CD4-positive, alpha-beta T cell (primary cell): ENCODE measurements at places on chromosomes 16 and 17. TPM values are rescaled to one million over a fixed set of nuclear protein-coding genes. Genes with fewer than 3 reads are reported as not detected.

GTF3C1 gene
- 43.6 TPM for total RNA-seq

CFAP52 gene
- total RNA-seq, result not detected

STH gene
- total RNA-seq, result not detected

DNA sequence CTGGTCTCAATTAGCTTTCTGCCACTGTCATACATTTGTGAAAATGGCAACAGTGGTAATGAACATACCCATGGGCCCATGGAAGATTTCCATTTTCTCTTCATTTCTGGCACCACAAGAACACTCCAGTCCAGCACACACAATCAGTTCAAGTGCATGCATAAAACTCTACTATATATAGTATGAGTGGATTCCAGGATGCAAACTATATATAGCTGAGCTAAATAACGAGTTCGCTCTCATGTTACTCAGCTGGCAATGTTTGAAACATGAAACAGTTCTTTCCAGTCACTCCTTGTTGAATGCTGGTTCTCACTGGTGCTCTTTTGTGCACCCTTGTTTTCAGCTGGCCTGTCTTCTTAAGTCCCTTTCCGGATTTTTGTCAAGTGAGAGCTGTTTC, 75.2 kb upstream of the DHX40 start:
- no peaks in the 10 kb centered on the region for H3K27me3 ChIP-seq
- H3K4me3 ChIP-seq, result no peak overlapping the region
- H3K27ac ChIP-seq, result no peak overlapping the region
- no peaks in the 10 kb centered on the region for H3K4me1 ChIP-seq

DNA sequence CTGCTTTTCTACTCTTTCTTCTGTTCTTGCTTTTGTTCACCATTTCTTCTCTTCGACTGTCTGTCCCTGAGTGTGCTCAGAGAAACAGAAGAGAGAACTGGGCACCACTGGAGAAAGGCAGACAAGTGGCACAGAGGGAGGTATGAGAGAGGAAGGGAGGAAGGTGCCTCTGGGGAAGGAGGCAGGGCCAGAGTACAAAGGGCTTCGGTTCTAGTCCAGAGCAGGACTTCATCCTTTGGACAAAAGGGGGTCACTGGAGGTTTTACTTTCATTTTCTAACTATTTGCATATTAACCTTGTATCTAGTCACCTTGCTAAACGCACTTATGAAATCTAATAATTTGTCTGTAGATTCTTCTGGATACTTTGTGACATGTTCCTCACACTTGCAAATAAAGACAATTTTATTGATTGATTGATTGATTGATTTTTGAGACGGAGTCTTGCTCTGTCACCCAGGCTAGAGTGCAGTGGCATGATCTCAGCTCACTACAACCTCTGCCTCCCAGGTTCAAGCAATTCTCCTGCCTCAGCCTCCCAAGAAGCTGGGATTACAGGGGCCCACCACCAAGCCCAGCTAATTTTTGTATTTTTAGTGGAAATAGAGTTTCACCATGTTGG, 13.5 kb downstream of the ITGB4 start:
- H3K4me3 ChIP-seq, result no peak overlapping the region
- DNase-seq, result no peak
- H3K4me1 ChIP-seq, result peaks cover 3% of the 10 kb centered on the region
- H3K27ac ChIP-seq, result no peak overlapping the region

GRCh38 chr17:77111934-77112296, 28.9 kb upstream of the SEC14L1 start:
- no peak overlapping the region for H3K27ac ChIP-seq
- DNase-seq, result no peak
- H3K4me1 ChIP-seq, result peaks cover 20% of the 10 kb centered on the region
- no peaks in the 10 kb centered on the region for H3K36me3 ChIP-seq
- H3K4me3 ChIP-seq, result no peak overlapping the region

- H3K36me3 ChIP-seq, result no peaks in the 10 kb centered on the region
- H3K4me1 ChIP-seq, result no peaks in the 10 kb centered on the region
- DNase-seq, result no peak
- H3K27me3 ChIP-seq, result no peaks in the 10 kb centered on the region
Observed at GRCh38 chr17:13939222-13939621, 130.1 kb upstream of the COX10 start.

GRCh38 chr17:63082952-63083351, 116.9 kb downstream of the TANC2 start:
- H3K4me3 ChIP-seq, result no peak overlapping the region
- no peak for DNase-seq
- H3K27me3 ChIP-seq, result no peaks in the 10 kb centered on the region
- H3K36me3 ChIP-seq, result no peaks in the 10 kb centered on the region
- no peak overlapping the region for H3K27ac ChIP-seq
